Cortex of kidney (tissue), 1 donor: ENCODE measurements at places on chromosomes 7 and 10.

GRCh38 chr10:119079599-119080520 is 757 bp downstream of the EIF3A start:
- DNase-seq: no peak

DNA sequence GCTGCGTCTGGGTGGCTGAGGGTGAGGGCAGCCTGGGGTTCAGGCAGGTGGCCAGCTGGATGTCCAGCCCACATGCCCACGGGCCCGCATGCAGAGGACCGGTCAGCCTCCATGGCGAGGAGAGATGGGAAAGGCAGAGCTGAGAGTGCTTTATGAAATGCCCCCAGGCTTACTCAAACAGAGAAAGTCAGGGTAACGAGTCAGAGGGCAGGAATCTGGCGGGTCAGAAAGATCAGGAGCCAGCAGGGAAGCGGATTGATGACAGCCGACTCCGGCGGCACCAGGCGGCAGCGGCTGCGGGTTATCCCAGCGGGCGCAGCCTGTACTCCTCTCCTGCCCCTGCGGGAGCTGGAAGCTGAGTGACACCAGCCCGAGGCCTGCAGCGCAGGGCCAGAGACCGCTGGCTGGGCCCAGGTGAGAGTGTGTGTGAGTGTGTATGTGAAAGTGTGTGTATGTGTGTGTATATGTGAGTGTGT is 13.4 kb downstream of the SLC13A4 start:
- no peak for DNase-seq

DNA sequence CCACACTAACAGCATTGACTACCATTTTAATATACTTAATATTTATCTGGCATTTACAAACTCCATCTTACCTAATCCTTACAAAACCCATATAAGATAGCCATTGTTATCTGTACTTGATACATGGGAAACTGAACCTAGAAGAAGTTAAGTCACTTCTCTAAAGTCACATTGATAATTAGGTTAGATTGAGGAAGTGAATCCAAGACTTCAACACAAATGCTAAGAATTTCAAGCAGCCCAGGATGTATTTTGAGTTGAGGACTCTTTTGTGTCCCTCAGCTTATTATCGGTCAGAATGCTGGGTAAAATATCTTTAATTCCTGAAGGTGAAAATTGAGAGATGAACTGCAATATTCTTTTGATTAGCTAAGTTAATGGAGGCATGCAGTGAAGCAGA is 465.5 kb downstream of the PHTF2 start:
- no peak for DNase-seq

DNA sequence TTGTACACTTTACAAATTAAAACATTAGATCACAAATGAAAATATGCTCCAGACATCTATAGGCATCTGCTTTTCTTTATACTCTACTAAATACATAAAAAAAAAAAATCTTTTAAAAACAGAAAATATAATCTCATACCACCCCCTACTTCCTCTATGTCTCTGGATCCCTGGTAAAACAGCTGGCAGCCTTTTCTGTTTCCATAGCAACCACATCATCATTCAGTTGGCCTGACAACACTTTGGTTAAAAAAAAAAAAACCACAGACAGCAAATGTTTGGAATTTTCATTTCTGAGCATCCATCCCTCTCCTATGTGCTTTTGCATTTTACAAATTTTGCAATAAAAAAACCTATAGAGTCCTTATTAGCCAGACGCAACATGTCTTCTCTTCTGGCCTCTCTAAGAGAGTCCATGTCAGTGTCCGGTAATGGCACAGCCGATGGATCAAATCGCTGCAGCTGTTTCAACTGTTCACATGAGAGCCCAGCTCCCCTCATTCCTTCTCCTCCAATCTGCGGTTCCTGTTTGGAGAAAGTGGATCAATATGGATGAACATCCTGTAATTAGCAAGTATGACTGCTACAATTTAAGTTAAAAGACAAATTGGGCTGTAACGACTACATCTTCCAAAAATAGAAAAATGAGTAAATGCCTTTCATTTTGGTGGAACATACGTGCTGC is 105.6 kb downstream of the NSUN6 start:
- no peak for DNase-seq

GRCh38 chr7:32179567-32179966 is 109.4 kb upstream of the PDE1C start:
- DNase-seq: no peak

- no peak for DNase-seq
Observed at GRCh38 chr10:33817605-33818004, 483.1 kb upstream of the NRP1 start.

GRCh38 chr10:94047293-94047692 is 53.6 kb downstream of the PLCE1 start:
- DNase-seq: no peak

DNA sequence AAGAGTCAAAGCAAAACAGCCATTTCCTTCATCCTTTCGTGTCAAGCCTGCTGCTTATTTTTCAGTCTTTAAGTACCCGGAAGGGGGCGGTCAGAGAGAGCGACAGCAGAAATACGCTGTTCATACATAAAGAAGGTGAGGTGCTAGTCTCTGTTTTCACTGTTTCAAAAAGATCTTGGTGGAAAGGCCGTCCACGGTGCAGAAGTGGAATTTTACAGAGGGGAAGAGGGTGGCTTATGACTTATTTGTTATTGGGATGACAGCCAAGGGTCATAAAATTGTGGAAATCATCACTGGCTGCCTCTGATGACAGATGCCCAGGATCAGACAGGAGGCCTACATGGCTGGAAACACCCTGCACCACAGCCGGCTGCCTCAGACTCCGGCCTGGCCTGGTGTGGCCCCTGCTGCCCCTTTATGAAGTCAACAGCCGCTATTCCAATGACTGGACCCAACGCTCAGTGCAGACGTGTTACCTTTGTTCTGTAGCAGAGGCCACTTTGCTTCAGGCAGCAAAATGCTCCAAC is 57.0 kb downstream of the HIPK2 start:
- no peak for DNase-seq

DNA sequence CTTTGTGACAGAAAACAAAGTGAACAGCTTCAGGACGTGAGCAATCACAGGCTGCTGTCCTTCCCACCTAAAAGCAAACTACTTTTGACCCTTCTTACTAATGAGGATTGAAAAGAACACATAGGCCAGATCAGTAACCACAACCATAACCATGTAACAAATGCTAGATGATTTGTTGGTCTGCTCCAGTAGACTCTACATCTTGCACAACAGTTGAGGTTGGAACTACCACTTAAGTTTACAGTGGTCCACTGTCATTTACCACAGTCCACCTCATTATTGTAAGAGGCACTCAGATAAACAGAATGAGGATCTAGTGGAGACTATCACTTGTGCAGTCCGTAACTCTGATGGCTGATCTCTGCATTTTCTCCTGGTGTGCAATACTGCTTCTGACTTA is 27.8 kb downstream of the NET1 start:
- DNase-seq: no peak

DNA sequence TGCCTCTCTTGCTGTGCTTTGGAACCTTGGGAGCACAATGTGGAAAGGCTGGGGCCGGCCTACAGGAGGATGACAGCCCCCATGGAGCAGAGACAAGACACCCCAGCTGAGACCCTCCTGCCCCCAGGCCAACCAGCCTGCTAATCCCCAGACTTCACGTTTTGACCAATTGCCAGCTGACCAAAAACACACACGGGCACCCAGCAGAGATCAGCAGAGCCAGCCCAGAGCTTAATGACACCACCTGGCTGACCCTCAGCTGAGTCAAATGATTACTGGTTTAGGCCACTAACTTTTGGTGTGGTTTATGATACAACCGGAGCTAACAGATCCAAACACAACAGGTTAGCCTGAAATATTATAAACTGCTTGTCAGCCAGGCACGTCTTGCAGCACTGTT is 111.2 kb upstream of the KIF5B start:
- no peak for DNase-seq

DNA sequence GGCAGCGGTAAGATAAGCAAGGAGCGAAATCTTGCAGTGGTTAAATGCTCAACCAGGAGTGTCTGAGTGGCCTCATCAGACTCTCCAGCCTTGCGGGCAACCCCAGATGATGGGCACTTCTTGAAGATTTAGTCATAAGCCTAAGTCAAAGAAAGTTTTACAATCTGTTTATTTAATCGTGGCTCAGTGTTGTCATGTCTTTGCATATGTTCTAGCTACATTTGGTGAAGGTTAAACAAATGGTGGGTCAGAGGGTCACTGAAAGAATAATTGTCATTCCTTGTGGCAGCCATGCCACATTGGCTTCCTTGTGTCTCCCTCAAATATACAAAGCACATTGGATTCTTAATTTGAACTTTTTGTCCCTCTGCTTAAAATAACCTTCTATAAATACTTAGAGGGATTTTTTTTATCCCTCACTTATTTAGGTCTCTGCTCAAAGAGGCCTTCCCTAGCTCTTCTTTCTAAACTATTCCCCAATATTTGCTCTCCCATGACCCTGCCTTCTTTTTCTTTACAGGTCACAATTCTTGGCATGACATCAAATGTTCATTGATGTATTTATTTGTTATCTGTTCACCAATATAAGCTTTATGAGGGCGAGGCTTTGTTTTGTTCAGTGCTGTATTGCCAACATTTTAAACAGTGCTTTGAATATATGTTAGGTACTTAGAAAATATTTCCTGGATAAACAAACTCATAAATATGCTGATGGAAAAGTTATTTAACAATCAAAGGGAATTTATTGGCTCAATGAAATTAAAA is 68.7 kb downstream of the NEUROD6 start:
- no peak for DNase-seq

DNA sequence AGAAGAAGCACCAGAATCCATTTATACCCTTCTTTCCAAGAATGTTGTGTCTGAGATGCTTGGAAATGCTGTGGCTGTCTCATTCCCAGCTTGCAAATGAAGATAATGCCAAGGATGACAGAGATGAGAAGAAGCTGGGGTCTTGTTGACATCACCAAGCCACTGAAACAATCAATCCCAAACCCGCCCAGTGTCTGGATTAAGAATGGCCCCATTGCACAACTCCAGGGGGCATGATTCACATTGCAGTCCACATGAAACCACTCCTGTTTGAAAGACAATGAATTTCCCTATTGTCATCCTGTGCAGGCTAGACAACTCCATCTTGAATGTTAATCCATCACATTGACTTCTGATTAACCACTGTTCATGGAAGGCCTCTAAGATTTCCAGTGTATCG is 28.6 kb downstream of the SORBS1 start:
- no peak for DNase-seq

DNA sequence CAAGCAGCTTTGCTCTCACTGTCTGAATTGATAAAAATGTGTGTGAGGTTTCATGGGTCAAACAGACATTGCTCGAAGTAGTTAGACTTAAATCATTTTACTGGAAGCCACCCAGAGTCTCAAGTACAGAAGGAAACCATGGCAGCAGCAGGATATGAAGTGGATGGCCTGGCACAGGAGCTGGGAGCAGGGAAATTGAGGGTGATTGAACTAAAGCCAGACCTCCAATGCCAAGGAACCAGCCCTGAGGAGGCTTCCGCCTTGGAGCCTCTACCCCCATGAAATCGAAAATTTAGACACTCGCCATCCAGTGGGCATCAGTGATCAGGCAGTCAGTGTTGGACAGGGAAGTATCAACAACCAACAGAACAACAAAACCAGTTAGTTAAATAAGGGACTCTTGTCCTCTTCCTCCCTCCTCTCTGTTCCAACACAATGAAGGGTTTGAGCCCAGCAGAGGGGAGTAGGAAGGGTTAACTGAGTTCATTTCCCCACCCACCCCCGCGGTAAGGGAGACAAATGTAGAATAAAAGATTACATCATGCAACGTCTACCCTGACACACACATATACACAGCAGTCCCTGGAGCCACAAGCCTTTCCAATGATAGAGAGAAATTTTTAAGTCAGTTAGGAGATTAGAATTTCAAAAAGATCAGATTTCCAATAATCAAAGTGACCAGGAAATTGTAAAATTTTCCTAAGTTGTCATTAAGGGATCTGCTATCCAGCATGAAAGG is 156.3 kb downstream of the SLC16A9 start:
- no peak for DNase-seq

DNA sequence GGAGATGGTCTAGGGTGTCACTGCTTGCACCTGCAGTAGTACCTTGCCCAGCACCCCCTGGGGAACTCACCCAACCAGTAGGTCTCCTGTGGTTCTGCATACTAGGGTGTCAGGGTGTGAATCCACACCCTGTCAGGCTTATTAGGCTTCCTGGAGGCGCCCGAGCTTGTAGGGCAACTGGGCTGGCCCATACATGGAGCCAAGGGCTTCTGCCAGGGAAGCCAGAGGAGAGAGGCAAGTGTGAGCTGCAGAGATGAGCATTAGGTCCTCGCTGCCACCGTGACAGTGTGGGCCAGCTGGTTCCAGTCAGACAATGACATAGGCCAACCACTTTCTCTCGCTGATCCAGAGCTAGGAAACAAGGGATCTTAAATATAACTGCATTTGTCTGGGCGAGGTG is 11.2 kb downstream of the MXI1 start:
- no peak for DNase-seq

- no peak for DNase-seq
Observed at GRCh38 chr7:49166441-49166840, 242.1 kb downstream of the CDC14C start.

DNA sequence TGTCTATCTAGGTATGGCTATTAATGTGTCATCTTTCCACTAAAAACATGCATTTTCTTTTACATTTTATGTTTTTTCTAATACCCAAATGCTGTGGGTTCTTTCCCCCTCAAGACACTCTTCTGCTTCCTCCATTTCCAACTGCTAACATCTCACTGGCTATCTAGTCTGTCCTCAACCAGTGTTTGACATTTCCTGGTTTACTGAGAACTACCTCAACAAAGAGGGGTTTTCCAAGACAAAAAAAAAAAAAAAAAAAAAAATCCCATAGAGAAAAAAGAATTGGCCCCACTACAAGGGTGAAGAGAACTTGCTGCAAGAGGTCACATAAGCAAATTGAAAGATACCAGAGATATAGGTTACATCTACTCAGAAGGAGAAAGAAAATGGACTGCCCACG is 359.7 kb downstream of the CRPPA start:
- no peak for DNase-seq

DNA sequence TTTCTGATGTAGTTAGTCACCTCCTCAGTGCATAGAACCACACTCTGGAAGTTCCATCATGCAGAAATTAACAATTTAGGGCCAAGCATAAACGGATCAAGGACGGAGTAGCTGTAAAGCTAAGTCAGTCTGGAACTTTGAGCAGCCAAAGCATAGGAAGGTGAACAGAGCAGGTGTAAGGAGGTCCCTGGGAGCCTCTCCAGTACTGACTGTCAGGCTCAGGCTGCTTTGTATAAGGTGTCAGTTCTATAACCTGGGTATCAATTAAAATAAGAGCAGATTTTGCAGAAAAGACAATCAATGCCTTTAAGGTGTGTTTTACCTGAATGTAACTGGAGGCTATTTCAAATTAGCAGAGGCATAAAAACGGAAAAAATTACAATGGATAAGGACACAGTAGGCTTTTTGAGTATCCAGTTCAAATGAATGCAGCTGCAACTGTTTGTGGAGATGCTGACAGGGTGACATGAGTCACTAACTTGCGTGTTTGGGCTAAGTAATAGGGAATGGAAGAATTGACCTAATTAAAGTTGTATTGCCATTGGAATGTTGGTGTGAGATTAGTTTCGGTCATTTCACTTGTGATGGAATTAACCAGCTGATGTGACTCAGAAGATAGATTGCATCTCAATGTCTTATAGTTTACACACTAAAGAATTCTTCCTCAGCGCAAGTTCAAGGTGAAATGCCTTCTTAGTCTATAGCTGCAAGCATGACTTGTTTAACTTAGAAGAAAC is 417.9 kb upstream of the CNTNAP2 start:
- no peak for DNase-seq
